Diencephalon (tissue), 1 donor: ENCODE measurements at places on chromosomes 7 and 10. TPM values are rescaled to one million over a fixed set of nuclear protein-coding genes. Genes with fewer than 3 reads are reported as not detected.

The TUBB8 gene
- not detected for total RNA-seq

The GFRA1 gene
- 42.7 TPM for total RNA-seq

The AKR1C4 gene
- total RNA-seq, result not detected

The CEP41 gene
- total RNA-seq, result 19.4 TPM

The ELOVL3 gene
- total RNA-seq, result 0.92 TPM
